ENCODE measurements at places on chromosomes 11 and 22.

- no peak for DNase-seq
Observed at GRCh38 chr22:20092477-20092854, 12.4 kb downstream of the DGCR8 start.

DNA sequence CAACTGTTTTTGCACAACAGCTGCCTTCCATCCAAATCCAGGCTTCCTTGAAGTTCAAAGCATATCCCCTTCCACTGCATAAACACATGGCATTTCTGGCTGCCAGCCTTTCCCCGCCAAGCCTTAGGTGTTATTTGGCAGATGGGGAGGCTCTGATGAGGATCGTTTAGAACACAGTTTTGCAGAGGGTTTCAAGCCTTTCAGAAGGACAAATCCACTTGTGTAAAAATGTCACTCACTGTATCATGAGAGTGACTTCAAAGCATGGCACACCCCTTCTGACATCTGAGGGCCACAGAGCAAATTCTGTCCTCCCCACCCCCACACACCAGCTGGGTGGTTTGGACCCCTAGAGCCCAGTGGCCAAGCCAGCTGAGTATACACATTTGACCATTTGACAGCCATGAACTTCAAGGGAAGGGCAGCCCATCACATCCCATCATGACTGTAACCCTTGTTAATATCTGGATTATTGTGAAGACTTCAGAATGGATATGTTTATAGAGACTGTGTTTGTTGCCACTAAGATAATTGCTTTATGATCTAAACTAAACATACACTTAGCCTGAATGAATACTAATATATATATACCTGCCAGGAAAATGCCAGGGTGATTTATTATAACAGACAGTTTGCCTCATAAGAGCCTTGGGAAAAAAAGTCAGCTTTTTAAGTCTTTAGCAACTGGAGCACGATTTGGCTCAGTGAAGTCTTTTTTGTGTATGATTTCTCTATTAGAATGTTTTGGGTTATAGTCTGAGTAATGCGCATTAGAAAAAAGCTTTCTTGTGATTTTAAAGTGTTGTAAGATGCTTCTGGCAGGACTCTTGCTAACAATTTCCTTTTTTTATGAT lies 31.9 kb downstream of the FBLN1 start:
- no peak for DNase-seq

GRCh38 chr22:22061085-22062077 lies 78.8 kb upstream of the TOP3B start:
- DNase-seq = peak; percentile 56

DNA sequence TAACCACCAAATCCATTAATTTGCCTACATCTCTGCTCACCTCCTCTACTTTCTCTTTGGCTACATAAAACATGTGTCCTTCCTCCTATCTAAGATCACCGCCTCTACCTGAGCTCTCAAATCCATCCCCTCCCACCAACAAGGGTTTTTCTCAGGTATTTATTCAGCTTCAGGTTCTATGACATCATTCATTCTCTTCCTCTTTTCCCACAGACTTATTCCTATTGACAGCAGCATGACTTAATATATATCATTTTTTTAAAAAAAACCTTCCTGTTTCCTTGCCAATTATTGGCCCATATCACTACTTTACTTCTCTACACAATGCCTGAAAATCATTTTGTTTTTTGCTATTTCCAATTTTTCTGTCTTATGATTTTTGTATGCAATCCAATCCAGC lies 4.4 kb downstream of the CASP12 start:
- no peak for DNase-seq

DNA sequence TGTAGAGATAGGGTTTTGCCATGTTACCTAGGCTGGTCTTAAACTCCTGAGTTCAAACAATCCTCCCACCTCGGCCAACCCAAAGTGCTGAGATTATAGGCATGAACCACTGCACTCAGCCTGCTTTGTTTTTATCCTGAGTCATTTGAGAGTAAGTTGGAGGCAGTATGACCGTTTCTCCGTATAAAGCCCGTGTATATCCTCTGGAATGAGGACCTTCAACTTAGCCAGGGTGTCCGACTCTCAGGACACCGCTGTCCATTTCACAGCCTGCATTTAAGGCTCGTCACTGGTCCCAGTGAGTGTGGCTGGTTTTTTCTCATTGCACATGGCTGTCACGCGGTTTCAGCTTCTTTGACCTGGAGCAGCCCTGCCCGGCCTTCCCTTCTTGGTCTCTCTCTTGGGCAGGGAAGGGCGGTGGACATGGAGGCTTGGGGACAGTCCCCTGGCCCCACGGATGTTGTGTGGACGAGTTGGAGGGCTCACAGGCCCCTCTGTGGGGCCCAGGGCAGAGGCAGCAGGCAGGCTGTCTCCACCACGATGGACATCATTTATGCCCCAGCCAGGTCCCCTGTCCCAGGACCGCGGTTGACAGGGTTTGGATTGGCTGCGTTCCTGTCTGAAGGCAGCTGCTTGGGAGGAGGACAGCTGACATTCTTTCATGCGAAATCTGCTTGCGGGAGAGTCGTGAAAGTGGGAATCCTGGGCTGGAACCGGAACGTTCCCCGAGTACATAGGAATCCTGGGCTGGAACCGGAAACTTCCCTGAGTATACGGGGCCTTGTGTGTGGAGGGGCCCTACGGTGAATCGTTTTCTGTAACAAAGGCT lies 93.3 kb downstream of the KCNQ1 start:
- no peak for DNase-seq

GRCh38 chr22:38316364-38317121 lies 690 bp downstream of the CSNK1E start:
- peak; percentile 38 for DNase-seq

GRCh38 chr11:132623511-132623910 lies 908.8 kb downstream of the OPCML start:
- no peak for DNase-seq

DNA sequence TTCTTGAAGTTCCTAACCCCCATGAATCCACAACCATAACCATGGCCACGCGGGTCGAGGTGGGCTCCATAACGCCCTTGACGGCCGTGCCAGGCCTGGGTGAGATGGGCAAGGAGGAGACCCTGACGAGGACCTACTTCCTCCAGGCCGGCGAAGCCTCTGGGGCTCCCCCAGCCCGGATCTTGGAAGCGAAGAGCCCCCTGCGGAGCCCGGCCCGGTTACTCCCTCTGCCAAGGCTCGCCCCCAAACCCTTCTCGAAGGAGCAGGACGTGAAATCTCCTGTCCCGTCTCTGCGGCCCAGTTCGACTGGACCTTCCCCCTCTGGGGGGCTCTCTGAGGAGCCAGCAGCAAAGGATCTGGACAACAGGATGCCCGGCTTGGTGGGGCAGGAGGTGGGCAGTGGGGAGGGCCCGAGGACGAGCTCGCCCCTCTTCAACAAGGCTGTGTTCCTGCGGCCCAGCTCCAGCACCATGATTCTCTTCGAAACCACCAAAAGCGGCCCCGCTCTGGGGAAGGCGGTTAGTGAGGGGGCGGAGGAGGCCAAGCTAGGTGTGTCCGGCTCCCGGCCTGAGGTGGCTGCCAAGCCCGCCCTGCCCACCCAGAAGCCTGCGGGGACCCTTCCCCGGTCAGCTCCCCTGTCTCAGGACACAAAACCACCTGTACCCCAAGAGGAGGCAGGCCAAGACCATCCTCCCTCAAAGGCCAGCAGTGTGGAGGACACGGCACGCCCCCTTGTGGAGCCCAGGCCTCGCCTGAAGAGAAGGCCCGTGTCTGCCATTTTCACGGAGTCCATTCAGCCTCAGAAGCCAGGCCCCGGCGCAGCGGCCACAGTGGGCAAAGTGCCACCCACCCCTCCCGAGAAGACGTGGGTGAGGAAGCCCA lies 75.7 kb downstream of the KIAA1671 start:
- peak; percentile 59 for DNase-seq
